ENCODE measurements at places on chromosomes 1 and 21. TPM values are rescaled to one million over a fixed set of nuclear protein-coding genes. Genes with fewer than 3 reads are reported as not detected.

The ZNF648 gene
- total RNA-seq = not detected

The ADAMTSL4 gene
- total RNA-seq = 3.5 TPM

The MTMR11 gene
- 47.9 TPM for total RNA-seq

The GCSAML gene
- under 0.01 TPM for total RNA-seq

The BRDT gene
- total RNA-seq = not detected

The CNR2 gene
- not detected for total RNA-seq

The SPRR2G gene
- total RNA-seq = not detected

The P3H1 gene
- total RNA-seq = 101 TPM

The S100A10 gene
- 455 TPM for total RNA-seq

The TCEA3 gene
- total RNA-seq = 38.9 TPM

The TNNI3K gene
- not detected for total RNA-seq

The SPRR4 gene
- total RNA-seq = not detected

The IGSF3 gene
- 120 TPM for total RNA-seq
